ENCODE measurements at places on chromosomes 3 and 15. TPM values are rescaled to one million over a fixed set of nuclear protein-coding genes. Genes with fewer than 3 reads are reported as not detected.

Gene LRRC58
- 31.9 TPM for total RNA-seq

Gene TMEM212
- not detected for total RNA-seq

Gene C3orf22
- not detected for total RNA-seq

Gene SPRED1
- 56.8 TPM for total RNA-seq

Gene LHFPL4
- total RNA-seq: not detected

Gene UMPS
- total RNA-seq: 27.9 TPM

Gene GUCA1C
- total RNA-seq: not detected

Gene GP5
- under 0.01 TPM for total RNA-seq

Gene CHAC1
- total RNA-seq: 36.5 TPM

Gene CPLX3
- total RNA-seq: not detected

Gene CLRN1
- total RNA-seq: not detected

Gene EXD1
- 0.11 TPM for total RNA-seq

Gene SNX33
- 11.2 TPM for total RNA-seq

Gene BFSP2
- not detected for total RNA-seq

Gene TLR9
- total RNA-seq: under 0.01 TPM

Gene CAMP
- total RNA-seq: not detected

Gene IDH2
- 54.5 TPM for total RNA-seq

Gene IQCB1
- 22.8 TPM for total RNA-seq

Gene LSAMP
- total RNA-seq: 1.00 TPM

Gene FGF7
- 264 TPM for total RNA-seq

Gene FOXL2NB
- 10.4 TPM for total RNA-seq

Gene TMCO5A
- total RNA-seq: not detected

Gene IGSF10
- total RNA-seq: 0.33 TPM

Gene IGSF11
- total RNA-seq: not detected

Gene DUOXA2
- not detected for total RNA-seq

Gene RPUSD2
- 18.0 TPM for total RNA-seq

Gene GOLGA8H
- 0.33 TPM for total RNA-seq

Gene C2CD4B
- total RNA-seq: 0.25 TPM

Gene ISLR
- total RNA-seq: 39.7 TPM

Gene PAK6
- under 0.01 TPM for total RNA-seq

Gene RLBP1
- total RNA-seq: not detected

Gene SLC6A11
- total RNA-seq: not detected

Gene ISLR2
- 0.25 TPM for total RNA-seq

Gene TRIM59
- total RNA-seq: 30.2 TPM

Gene SERPINI2
- total RNA-seq: not detected

Gene STAC
- 7.7 TPM for total RNA-seq

Gene CCR3
- total RNA-seq: not detected

Gene ZNF385D
- total RNA-seq: 0.75 TPM

Gene CHDH
- 0.44 TPM for total RNA-seq

Gene WDR93
- under 0.01 TPM for total RNA-seq

Gene MKRN3
- total RNA-seq: 0.37 TPM

Gene OR4F15
- total RNA-seq: 0.12 TPM

Gene CCR1
- total RNA-seq: 0.87 TPM

Gene CHRM5
- 0.75 TPM for total RNA-seq

Gene ARRDC4
- total RNA-seq: 8.4 TPM

Gene ADGRG7
- 1.1 TPM for total RNA-seq
